ENCODE measurements at places on chromosomes 13 and 19.
A peak's percentile ranks its signal among the peaks of the same experiment; 100 is the strongest.

DNA sequence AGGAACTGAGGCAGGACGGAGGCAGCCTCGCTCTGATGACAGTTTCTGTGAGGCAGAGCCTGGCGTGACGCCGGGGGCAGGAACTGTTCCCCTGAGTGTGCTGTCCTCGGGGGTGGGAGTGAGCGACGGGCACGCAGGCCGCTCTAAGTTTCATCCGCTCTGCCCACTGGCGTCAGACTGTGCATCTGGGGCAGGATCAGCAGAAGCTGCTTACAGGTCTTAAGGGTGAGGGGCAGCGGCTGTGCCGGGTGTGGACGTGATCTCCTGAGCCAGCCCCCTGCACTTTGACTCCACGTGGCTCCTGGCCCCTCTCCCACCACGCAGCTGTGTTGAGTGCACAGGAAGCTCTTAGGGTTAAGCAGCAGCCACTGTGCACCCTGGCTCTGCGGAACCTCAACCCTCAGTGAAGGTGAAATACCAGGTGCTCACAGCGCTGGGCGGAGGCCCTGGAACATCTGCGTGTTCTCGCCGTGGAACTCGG lies 1.5 kb downstream of the GRK1 start:
- DNase-seq, result no peak

GRCh38 chr13:99320693-99321481 lies 13.7 kb upstream of the GPR183 start:
- DNase-seq, result peak; percentile 91

- no peak for DNase-seq
Observed at GRCh38 chr19:35381318-35381717, 10.4 kb downstream of the GPR42 start.

GRCh38 chr19:33797802-33798671 lies 1.4 kb downstream of the KCTD15 start:
- no peak for DNase-seq
